NCI-H2171 treated with DMSO at 0.1 percent for 48 hours (cell line): ENCODE measurements at places on chromosomes 4 and X.

- no peak for DNase-seq
Measured at GRCh38 chrX:19007868-19008267, 24.0 kb upstream of the PHKA2 start.

GRCh38 chr4:84493092-84493850, 5.8 kb downstream of the NKX6-1 start:
- DNase-seq = no peak

- DNase-seq = no peak
Measured at GRCh38 chr4:77826275-77826674, 7.1 kb upstream of the CNOT6L start.

DNA sequence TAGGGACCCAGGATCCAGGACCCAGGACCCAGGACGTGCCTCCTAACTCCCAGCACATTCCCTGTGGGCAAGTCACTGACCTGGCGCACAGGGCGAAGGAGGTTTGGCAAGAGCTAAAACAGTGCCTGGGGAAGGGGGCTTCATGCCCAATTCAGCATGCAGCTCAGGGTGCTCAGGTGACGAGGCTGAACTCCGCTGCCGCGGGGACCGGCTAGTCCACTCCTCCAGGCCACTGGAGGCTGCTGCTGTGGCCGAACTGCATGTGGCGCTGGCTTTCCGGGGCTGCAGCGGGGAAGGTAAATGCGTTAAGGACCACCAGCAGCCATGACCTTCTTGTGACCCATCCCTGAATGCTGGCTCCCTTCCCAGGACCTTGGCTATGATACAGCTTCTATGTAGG, 4.9 kb upstream of the PIM2 start:
- DNase-seq = no peak

DNA sequence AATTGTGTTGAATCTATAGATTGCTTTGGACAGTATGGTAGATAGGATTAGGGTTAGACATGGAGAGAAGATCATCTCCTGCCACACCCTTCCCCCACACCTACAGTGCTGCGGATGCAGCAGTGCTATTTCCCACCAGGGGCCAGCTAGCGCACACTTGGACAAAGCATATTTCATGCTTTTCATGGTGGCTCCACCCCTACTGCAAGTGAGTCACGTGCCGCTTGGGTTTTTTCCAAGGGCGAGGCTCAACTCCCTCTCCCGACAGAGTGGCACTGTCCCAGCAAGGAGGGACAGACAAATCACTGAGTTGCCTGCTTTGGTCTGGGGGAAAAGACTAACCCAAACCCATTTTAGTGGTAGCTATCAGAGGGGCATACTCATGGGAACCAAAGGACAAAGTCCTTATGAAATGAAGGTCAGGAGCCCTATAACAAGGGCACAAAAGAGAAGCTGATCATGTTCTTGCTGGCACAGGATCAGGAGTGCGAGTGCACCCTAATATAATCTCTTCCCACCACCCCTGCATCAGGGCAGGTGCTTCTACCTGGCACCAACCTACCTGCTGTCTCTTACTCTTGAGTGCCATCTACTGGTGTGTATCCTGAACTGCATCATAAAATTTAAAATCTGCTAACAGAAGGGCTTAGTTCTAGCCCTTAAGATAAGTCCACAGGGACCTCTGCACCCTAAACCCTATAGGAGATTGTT, 55.1 kb upstream of the PGAM4 start:
- peak; percentile 0 for DNase-seq

GRCh38 chr4:130419211-130419975, 1323.4 kb downstream of the C4orf33 start:
- no peak for DNase-seq

GRCh38 chr4:144574000-144574399, 72.0 kb upstream of the HHIP start:
- no peak for DNase-seq

DNA sequence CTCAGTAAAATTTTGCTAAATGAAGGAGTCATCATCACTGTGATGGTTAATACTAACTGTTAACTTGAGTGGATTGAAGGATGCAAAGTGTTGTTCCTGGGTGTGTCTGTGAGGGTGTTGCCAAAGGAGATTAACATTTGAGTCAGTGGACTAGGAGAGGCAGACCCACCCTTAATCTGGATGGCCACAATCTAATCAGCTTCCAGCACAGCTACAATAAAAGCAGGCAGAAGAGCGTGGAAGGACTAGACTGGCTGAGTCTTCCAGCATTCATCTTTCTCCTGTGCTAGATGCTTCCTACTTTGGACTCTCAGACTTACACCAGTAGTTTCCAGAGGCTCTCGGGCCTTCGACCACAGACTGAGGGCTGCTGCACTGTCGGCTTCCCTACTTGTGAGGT, 21.3 kb upstream of the WDR44 start:
- DNase-seq = no peak

DNA sequence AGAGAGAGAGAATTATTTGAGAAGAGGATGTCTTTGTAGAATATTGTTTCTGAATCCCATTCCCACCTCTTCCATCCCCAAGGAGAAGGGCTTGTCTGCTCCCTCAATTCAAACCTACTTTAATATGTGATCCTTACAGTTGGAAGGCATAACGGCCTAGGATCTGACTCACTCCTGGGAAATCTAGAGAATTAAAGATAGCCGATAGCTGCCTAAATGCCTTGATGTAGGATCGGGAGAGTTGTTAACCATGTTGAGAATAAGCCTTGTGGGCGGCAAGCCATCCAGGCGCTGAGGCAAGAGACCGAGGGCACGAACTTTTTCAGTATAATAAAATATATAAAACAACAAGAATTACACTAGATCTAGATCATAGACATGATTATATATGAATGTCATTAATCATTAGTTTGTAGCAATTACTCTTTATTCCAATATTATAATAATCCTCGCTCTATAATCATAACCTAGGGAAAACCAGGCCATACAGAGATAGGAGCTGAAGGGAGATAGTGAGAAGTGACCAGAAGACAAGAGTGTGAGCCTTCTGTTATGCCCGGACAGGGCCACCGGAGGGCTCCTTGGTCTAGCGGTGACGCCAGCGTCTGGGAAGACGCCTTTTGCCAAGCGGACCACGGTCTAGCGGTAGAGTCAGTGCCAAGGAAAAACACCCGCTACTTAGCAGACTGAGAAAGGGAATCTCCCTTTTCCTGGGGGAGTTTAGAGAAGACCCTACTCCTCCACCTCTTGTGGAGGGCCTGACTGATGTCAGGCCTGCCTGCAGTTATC, 13.5 kb downstream of the EMCN start:
- no peak for DNase-seq

DNA sequence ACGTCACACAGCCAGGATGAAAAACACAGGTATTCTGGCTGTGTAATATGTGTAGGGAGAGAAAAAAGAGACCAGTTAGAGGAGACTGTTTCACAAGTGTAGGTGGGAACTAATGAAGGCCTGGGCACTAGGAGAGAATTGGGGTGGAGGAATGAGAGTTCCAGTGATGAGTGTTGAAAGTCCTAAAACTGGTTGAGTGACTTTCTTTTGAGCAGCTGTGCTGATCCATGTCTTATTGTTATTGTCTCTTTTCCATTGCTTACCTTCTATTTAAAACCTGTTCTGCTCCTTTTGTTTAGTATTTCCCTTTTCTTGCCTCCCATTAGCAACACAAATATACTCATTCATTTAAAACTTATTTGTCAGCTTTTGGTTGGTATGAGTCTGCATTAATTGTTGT, 88.7 kb downstream of the PDLIM5 start:
- DNase-seq = no peak

GRCh38 chrX:4800756-4801155, 1087.3 kb upstream of the PRKX start:
- no peak for DNase-seq

GRCh38 chrX:133580625-133581024, 165.3 kb upstream of the GPC4 start:
- DNase-seq = peak; percentile 84

GRCh38 chr4:83556006-83556707, 20.2 kb downstream of the GPAT3 start:
- DNase-seq = no peak

DNA sequence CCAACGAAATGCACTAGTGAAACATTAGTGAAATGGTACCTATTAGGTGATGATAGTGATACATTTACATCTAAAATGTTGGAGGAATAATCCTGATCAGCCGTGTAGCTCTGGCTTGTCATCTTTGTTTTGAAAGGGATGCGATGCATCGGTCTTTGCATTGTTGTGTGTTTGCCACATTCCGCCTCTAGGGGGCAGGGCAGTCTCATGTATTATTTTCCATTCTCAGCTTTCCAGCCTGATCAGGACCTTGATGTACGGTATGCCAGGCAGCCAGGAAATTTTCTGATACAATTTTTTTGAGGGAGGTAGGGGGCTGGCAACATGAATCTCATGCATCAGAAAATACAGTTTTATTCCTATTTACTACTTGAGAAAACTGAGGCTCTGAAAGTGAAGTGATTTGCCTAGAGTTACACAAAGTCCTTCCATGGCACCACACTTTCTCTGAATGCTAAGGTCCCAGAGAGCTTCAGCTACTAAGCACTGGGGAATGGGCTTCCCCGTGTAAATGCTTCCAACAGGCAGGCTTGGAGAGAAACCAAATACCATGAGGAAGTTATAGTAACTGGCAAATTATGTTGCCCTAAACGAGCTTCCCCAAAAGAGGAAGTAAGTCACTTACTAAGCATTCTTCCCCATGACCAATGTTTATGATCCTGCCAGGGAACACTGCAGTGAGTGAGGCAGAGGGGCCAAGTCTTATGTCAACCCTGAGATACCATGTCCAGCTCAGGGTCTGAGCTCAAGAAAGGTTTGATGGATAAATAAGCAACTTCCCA, 31.8 kb upstream of the IQSEC2 start:
- peak; percentile 25 for DNase-seq

DNA sequence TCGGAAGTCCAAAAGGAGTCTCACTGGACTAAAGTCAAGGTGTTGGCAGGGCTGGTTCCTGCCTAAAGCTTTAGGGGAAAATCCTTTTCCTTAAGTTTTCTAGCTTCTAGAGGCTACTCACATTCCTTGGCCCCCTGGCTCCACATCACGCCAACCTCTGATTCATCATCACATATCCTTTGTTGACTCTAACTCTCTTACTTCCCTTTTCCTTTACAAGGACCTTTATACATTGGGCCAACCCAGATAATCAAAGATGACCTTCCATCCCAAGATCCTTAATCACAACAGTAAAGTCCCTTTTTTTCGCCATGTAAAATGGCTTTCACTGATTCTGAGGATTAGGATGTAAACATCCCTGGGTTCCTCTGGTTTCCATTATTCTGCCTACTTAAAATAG, 146.4 kb upstream of the DCAF8L1 start:
- DNase-seq = no peak

- DNase-seq = no peak
Measured at GRCh38 chrX:16357902-16358301, 190.6 kb downstream of the MAGEB17 start.

- peak; percentile 25 for DNase-seq
Measured at GRCh38 chrX:48883729-48884128, 13.8 kb downstream of the TIMM17B start.

GRCh38 chrX:11781734-11782370, 23.8 kb downstream of the MSL3 start:
- DNase-seq = no peak

GRCh38 chr4:16627999-16628398, 270.4 kb downstream of the LDB2 start:
- no peak for DNase-seq

- no peak for DNase-seq
Measured at GRCh38 chr4:23952258-23952657, 62.4 kb upstream of the PPARGC1A start.

GRCh38 chr4:29319663-29320340, 1400.4 kb upstream of the PCDH7 start:
- DNase-seq = no peak

DNA sequence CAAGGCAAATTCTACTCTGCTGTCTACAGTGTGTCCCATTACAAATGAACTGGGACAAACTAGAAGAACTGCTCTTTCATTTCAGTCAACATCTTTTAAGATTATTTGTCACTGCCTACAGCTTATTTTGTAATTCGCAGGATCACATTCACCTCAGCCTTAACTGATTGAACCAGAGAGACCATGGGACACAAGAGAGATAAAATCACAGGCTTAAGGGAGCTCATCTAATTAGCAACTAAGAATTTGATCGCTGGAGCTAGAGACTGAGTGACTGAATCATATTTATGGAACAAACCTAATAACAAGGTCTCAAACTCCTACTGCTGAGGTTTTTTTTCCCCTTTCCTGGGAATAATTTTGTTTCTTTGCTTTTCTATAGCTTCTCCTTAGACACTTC, 898.2 kb downstream of the PCDH18 start:
- no peak for DNase-seq

- DNase-seq = no peak
Measured at GRCh38 chr4:3470244-3471097, 7.4 kb downstream of the DOK7 start.

DNA sequence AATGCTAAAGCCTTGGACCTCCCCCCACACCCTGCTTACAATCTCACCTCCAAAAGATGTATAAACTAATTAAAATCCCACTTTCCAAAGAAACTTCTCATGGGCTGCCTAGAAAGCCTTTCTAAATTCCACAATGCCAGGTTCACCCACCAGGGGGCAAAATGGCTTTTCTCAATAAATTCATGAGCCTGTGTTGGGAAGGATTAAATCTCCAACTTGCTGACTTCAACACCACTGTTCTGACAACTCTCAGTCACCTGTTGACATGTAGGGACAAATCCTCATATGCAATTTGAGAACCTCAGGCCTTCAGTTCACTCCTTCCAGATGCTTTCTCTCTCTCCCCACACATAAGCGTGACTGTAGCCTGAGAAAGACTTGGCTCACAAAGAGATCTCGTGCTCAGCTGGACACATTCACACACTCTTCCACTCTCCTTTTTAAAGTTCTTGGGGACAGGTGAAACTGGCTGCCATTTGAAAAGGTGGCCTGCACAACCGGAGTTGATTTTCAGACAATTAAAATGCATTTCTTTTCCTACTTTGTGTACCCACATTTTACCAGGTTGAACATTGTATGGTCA, 88.6 kb upstream of the PRPS2 start:
- DNase-seq = no peak

GRCh38 chr4:69057620-69058409, 38.5 kb upstream of the UGT2B7 start:
- no peak for DNase-seq

DNA sequence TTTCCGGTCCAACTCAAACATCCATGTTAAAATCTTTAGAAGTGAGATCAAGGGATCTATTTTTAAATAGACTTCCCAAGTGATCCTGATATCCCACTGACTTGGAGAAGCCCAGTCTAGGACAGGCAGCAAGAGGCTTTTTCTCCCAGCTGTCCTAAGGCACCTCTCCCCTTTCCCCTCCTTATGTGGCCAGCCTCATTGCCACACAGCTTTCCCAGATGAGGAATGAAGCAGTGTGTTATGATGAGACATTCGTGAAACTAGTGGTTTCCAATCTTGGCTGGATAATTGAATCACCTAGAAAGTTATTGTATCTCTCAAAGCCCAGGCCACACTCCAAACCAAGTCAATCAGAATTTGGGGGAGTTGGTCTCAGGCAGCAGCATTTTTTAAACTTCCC, 16.8 kb upstream of the HSD17B13 start:
- DNase-seq = no peak

GRCh38 chr4:91325495-91325894, 978.3 kb upstream of the GRID2 start:
- peak; percentile 26 for DNase-seq
